Kasumi-1 (cell line): ENCODE measurements at places on chromosomes 1 and 21.

GRCh38 chr1:47996406-47997226, 569 bp downstream of the TRABD2B start:
- no peak for DNase-seq

GRCh38 chr1:221839782-221840395, 98.0 kb upstream of the DUSP10 start:
- DNase-seq, result no peak

GRCh38 chr1:246827396-246827795, 103.2 kb downstream of the SCCPDH start:
- no peak for DNase-seq

GRCh38 chr1:171116676-171117075, 26.0 kb downstream of the FMO3 start:
- no peak for DNase-seq

DNA sequence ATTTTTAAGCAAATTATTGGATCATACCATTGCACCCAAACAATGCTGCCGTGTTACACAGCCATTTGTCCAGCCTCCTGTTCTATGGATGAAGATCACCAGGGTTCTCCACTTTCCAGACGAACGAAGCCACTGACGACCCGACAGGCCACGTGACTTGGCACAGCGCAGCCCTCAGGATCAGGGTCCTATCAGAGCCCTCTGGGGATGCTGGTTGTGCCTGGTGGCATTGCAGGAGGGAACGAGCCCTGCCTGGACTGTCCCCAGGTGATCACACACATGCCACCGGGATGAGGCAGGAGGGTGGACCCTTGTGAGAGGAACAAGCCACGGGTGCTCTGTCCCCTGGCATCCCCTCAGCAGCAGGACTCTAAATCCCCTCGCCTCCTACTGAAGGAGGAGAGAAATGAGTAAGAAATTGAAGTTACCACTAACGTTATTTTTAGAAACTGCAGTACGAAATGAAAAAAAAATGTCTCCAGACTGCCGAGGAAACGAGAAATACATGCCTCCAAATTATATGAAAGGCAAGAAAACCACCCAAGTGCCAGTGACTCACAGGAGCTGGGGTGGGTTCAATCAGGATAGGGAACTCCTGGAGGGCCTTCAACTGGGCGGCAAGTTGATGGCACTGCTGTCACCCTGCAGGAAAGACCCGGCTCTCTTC, 58.7 kb upstream of the PDE9A start:
- DNase-seq, result no peak

DNA sequence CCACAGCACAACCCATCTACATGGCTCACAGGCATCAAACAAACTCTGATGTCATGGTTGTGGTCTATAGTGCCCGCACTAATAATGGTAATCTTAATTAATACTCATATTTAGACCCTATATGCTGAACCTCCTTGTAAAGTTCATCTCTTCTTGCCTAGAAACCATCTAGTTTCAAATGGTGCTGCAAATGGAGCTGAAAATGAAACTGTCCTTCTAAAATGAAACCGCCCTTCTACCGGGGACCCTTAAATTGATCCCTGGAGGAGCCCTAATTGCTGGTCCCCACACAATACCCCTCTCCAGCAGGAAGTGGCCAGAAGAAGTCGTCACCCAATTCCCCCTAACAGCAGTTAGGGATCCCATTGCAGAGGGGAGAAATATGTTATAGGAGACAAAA, 612.6 kb downstream of the MRPL39 start:
- DNase-seq, result no peak

GRCh38 chr1:169129109-169129784, 22.8 kb downstream of the ATP1B1 start:
- DNase-seq, result no peak

- DNase-seq, result no peak
Measured at GRCh38 chr1:48823168-48823567, 46.5 kb upstream of the BEND5 start.

GRCh38 chr1:25522031-25522655, 21.3 kb upstream of the LDLRAP1 start:
- no peak for DNase-seq

DNA sequence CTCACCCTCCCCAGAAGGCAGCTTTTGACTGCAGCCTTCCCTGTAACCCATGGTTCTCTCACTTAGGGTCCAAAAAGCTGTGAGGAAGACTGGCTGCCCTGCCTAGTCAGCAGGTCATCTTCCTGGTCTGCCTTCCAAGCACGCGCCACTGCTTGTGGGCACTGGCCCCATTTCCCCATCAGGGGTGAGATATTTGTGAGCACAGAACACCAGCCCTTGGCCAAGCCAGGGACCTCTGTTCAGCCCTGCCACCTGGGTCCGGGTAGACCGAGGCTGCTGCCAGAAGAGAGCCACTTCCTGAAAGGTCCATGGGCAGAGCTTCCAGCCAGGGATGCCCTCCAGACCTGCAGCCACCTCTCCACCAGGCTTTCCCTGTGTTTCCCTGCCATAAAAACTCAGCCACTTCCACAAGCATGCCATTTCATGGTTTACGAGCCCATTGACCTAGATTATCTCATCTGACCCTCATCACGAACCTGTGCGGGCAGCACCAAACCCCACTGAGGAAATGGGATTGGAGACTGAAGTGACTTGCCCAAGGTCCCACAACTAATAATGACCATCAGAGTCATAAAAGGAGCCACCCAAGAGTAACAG, 40.5 kb downstream of the GLIS1 start:
- no peak for DNase-seq

GRCh38 chr1:110159168-110159567, 8.9 kb downstream of the SLC6A17 start:
- no peak for DNase-seq

DNA sequence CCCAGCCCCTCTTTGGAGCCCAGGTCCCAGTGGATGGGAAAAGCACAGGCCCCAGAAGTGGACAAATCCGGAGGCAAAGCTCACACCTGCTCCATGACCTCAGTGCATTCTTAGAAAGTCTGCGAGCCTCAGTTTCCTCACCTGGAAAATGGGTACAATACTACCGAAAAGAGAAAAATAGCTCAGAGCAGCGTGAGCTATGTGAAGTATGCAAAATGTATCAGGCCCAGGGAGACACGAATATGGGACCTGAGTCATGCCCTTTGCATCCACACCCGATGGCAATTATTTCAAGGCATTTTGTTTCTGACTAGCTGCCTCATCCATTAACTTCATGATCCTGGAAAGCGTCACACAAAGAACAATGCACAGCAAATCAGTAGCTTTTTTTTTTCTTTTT, 9.2 kb downstream of the ALDH4A1 start:
- DNase-seq, result no peak

GRCh38 chr1:17188217-17188616, 16.7 kb upstream of the PADI1 start:
- DNase-seq, result no peak

GRCh38 chr1:234971586-234972297, 156.9 kb downstream of the TOMM20 start:
- DNase-seq, result no peak

DNA sequence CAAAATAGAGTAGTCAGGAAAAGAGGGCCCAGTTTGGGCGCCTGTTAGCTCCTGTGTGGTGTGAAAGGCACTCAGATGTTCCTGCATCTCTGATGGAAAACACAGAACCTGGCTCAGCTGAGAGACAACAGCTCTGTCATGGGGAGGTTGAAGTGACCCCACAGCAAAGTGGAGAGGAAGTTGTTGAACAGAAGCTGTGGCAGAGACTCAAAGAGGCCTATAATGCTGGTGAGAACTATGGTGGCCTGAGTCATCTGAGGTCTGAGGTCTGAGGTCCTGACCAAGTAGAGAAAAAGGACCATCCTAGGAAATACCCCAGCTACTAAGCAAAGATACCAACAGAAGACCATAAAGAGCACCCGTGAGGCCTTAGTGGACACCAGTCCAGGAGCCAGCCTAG, 45.6 kb upstream of the JAK1 start:
- DNase-seq, result no peak

GRCh38 chr1:23522244-23522982, 8.6 kb downstream of the E2F2 start:
- no peak for DNase-seq

DNA sequence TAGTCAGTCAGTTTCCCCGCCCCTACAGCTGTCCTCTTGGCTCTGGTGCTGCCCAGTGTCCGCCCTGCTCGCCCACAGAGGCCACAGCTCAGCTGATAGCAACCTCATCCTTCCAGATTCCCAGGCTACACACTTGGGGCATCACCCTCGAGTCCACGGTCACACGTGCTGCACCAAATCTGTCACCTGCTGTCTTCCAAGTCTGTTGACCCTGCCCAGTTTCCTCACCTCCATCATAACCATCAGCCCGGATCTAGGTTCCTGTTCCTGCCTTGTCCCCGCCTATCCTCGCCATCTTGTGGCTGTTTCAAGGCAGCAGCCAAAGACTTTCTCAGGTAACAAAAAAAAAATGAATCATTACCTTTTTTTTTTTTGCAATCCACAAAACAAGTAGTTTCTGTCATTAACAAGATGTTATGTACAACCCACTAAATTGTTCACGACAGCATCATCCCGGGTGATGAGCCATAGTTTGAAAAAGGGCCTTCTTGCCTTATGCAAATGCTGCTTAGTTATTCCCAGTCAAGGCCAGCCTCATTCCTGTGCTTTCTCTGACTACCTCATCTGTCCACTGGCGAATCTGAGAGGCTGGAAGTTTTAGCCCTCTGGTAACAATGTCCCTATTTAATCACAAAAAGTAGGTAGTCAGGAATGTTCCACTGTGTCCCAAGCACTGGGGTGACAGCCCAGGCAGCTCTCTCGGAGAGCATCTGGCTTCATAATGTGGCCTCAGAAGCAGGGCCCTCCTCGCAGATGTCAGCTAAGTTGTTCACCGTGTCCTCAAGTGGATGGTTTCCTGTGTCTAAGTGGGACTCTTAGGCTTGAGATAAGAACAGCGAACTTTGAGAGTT, 4.9 kb upstream of the MIIP start:
- no peak for DNase-seq

- DNase-seq, result no peak
Measured at GRCh38 chr1:159121526-159121925, 45.0 kb upstream of the AIM2 start.
